Immature natural killer cell (primary cell): ENCODE measurements at places on chromosomes 2 and 18.

DNA sequence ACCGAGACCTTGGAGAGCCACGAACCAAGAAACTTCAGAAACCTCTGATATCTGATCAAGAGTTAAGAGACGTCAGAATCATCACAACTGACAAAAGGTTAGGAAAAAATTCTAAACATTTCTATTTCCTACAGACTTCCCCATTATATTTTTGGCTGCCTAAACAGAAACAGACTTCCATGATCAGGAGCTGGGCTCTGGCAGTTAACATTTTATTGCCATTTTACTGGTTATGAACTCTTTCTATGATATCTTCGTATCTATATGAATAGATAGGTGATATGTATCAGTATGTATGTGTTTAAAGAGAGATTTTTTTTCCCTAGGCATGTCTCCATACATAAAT lies 31.1 kb upstream of the PPP1R1C start:
- no peak for DNase-seq

DNA sequence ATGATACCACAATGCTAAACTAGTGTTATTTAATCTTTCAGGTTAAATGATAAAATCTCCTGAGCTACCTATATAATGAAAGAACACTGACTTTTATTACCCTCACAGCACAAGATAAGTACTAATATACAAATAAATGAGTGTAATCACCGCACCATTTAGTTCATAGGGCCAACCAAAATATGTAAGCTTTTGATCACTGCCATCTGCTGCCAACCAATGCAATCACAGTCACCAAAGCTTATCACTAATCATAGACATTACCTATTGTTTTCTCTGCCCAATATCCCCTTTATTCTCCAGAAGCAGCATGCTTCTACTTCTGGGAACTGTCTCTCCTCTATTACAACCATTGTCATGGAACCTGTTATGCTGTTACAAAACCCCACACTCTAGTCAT lies 151.6 kb upstream of the LRATD1 start:
- no peak for DNase-seq

DNA sequence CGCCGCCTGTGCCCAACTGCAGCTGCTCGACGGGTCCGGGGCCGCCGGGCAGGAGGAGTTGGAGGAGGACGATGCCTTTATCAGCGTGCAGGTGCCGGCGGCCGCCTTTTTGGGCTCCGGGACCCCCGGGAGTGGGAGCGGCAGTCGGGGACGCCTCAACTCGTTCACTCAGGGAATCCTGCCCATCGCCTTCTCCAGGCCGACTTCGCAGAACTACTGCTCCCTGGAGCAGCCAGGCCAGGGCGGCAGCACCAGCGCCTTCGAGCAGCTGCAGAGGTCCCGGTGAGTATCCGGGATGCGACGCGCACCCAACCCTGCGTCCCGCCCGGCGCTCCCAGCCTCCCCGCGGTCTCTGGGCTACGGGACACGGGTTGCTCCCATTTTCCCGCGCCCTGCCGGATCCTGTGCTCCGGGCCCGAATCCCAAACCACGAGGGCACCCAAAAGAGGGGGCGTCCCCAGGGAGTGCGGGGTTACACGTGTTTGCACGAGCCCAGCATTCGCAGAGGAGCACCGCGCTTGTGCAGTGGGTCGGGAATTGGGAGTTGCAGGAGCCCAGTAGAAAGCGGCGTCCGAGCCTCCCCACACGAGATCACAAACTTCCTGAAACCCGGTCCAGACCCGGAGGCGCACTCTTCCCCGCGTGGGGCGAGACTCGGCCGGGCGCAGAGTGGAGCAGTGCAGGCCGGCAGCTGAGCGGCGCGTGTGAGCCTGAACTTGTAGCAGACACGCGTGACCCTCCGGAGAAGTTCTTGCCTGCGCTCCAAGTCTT lies 1.2 kb downstream of the CABLES1 start:
- no peak for DNase-seq

- DNase-seq = no peak
Measured at GRCh38 chr18:75735291-75735690, 307.8 kb upstream of the SMIM21 start.

DNA sequence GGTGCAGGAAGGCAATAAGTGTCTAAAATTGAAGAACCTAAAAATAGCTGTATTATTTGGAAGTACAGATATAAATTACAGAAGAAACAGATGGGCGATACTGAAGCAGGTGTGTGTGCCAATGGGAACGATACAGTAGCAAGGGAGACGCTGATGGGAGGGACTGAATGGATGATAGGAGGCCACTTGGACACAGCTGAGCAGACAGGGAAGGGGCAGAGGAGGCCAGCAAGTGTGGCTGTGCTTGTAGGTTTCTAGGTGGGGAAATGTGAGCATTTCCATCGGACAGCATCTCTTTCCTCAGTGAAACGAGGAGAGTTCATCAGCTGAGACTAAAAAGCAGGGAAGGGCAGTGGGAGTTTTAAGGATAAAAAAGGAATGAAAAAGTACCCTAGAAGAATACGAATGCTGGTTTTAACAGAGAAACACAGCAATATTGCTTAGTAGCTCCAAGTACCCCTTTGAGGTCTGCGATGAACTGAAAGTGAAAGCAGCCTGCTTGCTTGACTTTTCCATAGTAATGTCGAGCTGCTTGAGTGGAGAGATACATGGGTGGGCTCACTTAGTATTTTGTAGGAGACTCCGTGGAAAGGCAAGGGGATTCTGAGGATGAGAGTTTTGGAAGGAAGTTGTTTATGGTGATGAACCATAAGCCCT lies 91.7 kb upstream of the EPC2 start:
- DNase-seq = peak; percentile 36

DNA sequence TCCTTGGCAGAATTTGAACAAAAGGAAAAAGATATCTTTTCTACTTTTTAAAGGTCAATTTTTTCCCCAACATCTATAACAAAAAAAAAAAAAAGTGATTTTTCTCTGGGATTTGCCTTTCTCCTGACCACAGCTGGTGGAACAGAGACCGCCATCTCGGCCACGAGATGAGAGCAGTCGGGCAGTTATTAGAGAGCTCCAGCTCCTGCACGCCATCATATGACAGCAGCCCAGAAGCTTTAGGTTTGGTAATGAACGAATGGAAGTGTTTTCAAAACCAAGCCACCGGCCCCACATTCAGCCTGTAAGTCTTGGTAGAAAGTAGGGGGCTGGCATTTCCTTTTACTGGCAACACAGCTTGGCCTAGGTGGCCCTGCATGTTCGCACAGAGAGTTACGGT lies 94.9 kb upstream of the FZD7 start:
- DNase-seq = no peak

GRCh38 chr2:38835015-38835601 lies 40.6 kb downstream of the DHX57 start:
- DNase-seq = peak; percentile 3

GRCh38 chr2:119940856-119941255 lies 72.0 kb upstream of the EPB41L5 start:
- no peak for DNase-seq

DNA sequence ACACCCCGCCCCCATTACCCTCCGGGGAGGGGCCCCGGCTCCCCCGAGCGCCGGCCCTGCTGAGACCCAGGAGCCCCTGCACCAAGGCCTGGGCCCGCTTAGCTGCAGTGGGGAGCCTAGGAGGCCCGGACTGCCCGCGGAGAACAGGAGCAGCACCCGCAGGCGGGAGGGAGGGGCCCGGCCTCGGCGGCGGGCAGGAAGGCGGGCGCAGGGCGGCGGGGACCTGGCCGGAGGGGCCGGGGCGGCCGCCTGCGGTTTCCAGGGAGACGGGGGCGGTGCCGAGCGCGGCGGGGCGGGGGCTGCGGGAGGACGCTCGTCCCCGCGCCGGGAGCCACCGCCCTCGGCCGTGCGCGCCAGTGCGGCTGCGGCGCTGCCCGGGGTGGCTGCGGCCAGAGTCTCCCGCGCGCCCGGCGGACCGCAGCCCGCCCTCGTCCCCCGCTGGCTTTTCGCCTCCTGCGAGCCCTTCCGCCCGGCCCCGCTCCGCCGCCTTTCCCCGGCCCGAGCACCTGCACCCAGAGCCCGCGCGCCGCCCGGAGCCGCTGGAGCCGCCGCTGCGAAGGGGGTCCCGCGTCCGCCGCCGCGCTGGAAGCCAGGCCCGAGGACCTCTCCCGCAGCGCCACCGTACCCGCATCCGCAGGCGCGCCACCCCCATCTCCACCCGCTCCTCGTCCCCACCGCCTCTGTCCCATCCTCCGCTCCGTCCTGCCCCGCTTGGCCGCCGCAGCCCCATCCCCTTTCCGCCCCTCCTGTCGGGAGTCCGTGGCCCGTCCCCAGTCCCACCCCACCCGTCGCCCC lies 17.2 kb downstream of the GPC1 start:
- DNase-seq = peak; percentile 26

GRCh38 chr2:226831266-226831665 lies 4.6 kb upstream of the RHBDD1 start:
- DNase-seq = no peak

DNA sequence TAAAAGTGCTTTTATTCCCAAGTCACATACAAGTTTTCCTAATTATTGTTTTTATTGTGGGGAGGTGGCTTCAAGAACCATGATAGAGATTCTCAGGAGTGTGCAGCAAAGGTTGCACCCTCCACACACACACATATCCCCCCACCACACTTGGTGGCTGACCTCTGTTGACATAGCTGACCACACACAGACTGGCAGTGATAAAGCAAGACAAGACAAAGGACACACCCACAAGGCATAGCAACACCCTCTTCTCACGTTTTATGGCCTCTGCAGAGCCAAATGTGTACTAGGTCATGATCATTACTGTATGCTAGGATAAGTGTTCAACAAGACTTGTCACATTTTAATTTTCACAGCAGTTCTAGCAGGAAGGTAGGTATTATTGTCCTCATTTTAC lies 143.0 kb upstream of the EPC2 start:
- DNase-seq = no peak

GRCh38 chr18:59833785-59834184 lies 66.0 kb upstream of the PMAIP1 start:
- DNase-seq = no peak

GRCh38 chr18:11004294-11004693 lies 145.1 kb downstream of the PIEZO2 start:
- no peak for DNase-seq

DNA sequence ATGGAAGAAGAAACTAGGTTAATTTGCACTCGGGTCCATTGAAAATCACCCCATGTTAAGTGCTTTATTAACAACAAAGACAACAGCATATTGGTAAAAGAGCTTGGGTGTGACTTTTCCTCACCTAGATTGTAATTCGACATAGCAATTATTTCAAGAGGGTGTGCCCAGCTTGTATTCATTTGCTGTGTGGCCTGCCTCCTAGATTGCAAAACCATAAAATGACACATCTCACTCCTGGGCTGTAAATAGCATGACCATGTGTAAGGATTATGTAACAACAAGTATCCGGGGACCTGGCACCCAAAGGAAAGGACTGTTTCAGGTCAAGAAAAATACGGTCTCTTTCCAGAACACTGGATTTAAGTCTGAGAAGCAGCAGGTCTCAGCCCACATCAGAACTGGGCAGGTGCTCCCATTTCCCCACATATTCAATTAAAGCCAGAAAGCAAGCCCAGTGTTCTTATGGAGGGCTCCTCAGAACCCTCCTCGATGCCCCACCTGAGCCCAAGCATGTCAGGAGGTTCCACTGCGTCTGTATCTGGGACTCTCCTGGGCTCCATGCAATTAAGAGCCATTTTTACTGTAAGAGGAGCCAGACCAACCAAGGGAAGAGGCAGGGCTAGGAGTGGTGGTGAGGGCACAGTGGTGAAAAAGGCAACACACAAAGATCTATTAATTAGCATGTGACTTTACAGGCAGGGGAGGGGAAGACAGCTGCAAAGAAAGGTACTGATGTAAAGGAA lies 39.2 kb downstream of the MREG start:
- DNase-seq = no peak

DNA sequence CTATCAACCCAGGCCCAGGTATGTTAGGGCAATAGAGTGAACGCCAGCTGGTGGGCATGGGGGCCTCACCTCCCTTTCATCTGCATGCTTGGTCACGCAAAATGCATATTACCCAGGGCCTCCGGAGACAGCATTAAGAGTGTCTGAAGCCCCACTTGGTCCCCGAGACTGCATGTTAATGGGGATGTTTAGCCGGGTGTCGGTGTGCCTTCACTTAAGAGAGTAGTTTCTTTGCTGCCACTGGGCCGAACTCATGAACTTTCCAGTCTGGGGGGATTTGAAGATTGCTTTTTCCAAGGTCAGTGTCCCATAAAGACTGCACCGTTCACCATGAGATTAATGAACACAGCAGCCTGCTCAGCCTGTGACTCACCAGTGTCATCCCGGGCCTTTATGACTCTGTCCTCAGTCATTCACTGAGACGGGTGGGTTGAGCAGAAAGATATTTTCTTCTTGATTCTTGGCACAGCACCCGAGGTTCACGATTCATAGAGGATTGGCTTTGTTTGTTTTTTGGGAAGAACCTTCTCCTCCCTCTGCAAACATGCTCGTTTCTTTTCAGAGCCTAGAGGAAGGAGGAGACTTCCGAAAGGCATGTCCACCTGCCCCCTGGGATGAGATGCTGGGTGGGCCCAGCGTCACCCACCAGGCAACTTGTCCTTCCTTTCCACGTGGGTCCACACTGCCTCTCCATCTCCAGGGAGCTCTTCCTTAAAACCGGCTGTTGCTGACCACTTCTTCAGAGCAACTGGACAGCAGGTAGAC lies 199.1 kb downstream of the GLI2 start:
- no peak for DNase-seq

- DNase-seq = no peak
Measured at GRCh38 chr2:217820904-217821303, 181.9 kb downstream of the TNS1 start.

DNA sequence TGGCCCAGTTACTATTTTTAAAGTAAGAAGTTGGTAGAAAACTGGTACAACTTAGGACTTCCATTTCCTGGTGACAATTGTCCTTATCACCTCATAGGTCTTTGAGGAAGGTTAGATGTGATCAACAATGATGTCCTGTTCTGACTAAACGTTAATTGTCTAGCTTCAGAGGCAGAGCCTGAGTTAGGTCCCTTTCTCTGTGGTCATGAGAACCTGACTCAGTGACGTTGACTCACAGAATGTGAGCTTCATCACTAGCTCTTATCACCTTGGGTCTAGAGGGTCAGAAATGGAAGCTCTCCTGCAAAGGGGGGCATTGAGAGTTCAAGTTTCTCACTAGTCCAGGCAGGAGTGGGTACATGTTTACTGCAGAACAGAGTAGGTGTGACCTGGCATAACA lies 60.6 kb upstream of the ATP8B1 start:
- no peak for DNase-seq

- no peak for DNase-seq
Measured at GRCh38 chr2:13252615-13253014, 535.9 kb downstream of the TRIB2 start.

DNA sequence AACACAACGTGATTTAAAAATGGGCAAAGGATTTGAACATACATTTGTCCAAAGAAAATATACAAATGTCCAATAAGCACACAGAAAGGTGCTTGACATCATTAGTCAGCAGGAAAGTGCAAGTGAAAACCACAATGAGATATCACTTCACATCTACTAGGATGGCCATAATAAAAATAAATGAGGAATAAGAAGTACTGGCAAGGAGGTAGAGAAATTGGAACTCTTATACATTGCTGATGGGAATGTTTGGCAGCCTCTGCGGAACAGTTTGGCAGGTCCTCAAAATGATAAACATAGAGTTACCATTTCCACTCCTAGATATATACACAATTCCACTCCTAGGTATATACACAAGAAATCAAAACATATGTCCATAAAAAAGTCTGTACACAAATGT lies 51.0 kb upstream of the PGAP1 start:
- DNase-seq = no peak
